MCF 10A (cell line): ENCODE measurements at places on chromosomes 12 and 14.
A peak's percentile ranks its signal among the peaks of the same experiment; 100 is the strongest.

- DNase-seq: peak; percentile 52
Measured at GRCh38 chr14:56351861-56352260, 227.7 kb upstream of the TMEM260 start.

GRCh38 chr14:103735815-103736545, 20.4 kb downstream of the ZFYVE21 start:
- no peak for DNase-seq

DNA sequence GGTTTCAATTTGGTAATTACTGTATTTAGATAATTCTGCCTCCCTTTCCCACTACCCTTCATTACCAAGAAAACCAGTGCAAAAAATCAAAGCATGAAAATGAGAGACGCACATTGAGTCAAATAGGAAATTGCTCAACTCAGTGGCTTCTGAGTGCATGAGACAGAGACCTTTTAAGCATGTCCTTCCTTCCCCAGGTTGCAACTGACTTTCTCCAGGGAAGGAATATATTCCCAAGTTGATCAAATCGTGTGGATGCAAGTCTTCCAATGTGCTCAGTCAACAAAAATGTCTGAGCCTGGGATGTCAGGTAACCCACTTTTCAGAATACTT, 12.9 kb downstream of the BMP4 start:
- DNase-seq: peak; percentile 39

- DNase-seq: no peak
Measured at GRCh38 chr12:51953864-51954263, 2.4 kb downstream of the ACVR1B start.

- DNase-seq: no peak
Measured at GRCh38 chr12:111112311-111113098, 192.1 kb upstream of the MYL2 start.

GRCh38 chr14:81209167-81209836, 11.5 kb downstream of the GTF2A1 start:
- DNase-seq: no peak

- DNase-seq: peak; percentile 66
Measured at GRCh38 chr12:43957732-43958372, 122.0 kb downstream of the TMEM117 start.

DNA sequence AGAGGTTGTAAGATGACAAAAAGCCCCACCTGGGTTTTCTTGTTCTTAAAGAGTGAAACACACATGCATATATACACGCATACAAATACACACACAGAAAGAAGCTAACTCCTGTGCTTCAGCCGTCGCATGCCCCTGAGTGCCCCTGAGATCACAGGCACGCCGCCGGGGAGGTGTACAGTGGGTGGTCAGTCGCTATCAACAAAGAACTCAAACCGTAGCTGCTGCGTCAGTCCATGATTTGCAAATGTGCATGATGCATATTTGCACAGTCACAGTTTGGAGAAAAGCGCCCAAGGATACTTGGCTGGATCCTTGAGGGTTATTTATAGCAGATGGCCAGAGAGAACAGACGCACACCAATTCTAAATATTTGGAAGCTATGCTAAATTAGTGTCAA, 206.9 kb downstream of the TMEM132D start:
- DNase-seq: peak; percentile 42

GRCh38 chr12:25311506-25311905, 60.8 kb upstream of the KRAS start:
- no peak for DNase-seq

- DNase-seq: no peak
Measured at GRCh38 chr12:903055-903454, 46.4 kb downstream of the RAD52 start.

GRCh38 chr12:131402781-131403396, 308.0 kb upstream of the SFSWAP start:
- no peak for DNase-seq

GRCh38 chr12:6231359-6232268, 31.4 kb downstream of the CD9 start:
- DNase-seq: no peak

DNA sequence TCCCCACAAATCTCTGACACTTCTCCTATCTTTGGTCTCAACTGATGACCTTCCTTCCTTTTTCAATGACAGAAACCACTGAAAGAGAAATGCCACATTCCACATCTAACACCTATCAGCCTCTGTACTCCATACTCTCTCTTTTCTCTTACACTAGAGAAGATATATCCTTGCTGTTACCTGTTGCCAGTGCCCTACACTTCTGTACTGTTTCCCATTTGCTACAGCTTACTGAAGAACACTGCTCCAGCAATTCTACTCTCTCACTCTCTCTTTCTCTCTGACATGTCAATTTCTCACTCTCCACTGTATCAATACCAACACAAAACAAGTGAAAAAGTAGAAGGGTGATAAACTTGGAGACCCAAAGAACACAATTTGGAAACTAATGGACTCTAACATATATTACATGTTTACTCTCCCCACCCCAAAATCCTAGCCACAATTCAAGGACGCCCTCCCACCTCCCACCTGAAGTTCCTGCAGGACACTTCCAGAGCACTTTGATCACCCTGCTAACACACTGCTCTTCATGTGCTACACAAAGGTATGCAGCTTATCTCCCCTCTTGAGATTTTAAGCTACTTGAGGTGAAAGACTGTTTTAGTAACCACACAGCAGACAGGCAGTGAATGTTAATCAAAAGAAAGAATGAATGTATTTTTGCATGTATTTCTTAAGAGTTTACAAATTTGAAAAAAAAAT, 95.0 kb downstream of the MED13L start:
- DNase-seq: no peak
